ENCODE measurements at places on chromosomes 1 and 21.

DNA sequence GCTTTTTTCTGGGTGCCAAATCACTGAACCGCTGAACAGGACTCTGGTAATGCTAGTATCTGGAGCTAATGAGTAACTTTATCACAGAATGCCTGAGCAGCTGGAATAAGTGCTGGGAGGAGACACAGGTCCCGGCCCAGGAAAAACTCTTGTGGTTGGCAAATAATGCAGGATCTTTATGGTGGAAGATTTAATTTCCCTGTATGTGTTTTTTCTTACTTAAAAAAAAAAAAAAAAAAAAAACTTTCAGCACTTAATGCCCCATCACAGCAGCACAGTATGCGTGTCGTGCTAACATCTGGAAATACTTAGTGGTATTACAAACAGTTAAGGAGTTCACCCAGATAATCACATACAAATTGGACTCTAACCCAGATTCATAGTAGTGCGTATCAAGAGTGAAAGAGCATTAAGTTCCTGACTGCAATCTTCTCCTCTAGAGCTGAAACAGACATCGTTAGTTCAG is 220.7 kb downstream of the TOMM20 start:
- DNase-seq = no peak

GRCh38 chr1:201488830-201489589 is 17.9 kb downstream of the CSRP1 start:
- DNase-seq = no peak

DNA sequence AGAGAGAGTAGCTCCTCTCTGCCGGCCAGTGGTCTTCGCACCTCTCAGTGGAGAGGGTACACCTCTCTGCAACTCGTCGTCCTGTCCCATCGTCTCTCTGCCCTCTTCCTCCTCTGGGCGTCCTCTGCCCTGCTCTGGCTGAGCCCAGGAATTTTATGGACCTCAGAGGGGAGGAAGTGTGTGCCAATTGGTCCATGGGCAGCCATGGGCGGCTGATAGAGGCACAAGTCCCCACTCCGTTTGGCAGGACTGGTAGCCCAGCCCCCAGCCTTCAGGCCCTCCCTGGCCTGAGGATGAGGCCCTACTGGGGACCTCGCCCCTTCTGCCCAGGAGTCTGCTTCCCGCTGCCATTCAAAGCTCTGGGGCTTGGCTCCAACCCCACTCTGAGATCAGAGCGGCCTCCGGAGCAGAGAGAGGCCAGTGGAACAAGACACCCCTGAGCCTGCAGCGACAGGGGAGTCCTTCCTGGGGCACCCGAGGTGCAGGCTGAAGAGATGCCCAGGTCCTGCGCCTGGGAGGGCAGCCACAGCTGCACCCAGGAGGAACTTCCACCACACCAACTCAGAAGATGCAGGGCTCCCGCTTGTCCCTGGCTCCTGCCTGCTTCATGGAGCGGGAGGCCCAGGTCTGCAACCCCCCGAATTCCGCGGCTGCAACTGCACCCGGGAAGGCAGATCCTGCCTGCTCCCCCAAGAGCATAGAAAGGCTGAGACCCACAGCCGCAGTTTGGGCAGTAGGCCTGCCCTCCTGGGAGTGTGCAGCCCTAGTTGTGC is 659.9 kb downstream of the KCNT2 start:
- DNase-seq = no peak

DNA sequence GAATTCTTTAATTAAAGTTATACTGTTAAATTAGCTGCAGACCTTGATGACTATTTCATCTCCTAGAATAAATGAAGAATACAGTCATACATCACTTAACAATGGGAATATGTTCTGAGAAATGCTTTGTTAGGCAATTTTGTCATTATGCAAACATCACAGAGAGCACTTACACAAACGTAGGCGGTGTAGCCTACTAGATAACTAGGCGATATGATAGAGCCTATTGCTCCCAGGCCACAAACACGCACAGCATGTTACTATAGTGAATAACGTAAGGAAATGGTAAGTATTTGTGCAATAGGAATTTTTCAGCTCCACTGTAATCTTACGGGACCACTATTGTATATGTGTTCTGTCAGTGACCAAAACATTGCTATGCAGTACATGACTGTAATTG is 37.6 kb upstream of the DESI2 start:
- no peak for DNase-seq

DNA sequence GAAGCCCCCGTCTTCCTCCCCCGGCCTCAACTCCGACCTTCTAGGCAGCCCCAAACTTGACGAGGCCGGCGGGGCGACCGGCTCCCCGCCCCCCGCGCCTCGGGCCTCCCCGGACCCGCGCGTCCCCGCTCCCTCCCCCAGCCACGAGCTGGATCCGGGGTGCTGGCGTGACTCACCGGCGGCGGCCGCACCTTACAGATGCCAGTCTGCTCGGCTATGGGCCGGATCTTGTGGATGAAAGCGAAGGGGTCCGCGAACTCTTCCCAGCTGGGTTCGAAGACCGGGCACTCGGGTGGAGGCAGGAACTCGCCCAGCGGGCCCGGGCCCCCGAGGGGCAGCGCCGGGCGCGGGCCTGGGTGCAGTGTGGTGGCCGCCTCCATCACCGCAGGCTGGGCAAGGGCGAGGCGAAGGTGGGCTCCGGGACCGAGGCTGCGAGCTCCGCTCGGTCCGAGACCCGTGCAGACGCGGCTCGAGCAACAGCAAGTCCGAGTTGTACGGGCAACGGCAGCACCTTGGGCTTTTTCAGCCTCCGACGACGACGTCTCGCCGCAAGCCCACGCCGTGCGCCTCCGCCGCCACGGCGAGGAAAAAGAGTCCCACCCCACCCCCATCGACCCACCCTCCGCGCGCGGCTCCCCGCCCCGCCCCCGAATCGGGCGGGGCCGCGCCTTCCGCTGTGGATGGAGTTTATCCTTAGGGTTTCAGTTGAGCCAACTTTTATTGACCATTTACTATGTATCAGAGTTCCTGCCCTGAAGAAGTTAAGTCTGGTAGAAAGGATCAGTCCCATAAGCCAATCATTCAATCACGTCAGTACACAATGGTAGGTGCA is at the start of gene KDM5B:
Gene KDM5B (minus strand): TSS at position 496 of the 832 bp plus-strand sequence. CDS start 116 bp downstream, at position 380.
- peak; percentile 41 for DNase-seq
